PC-3 (cell line): ENCODE measurements at places on chromosomes 3 and 15. TPM values are rescaled to one million over a fixed set of nuclear protein-coding genes. Genes with fewer than 3 reads are reported as not detected.
A peak's percentile ranks its signal among the peaks of the same experiment; 100 is the strongest.

- DNase-seq = peak; percentile 60
These were observed 747.6 kb downstream of the NAALADL2 start for GRCh38 chr3:175606650-175607318.

GRCh38 chr3:4492208-4493013 is 737 bp upstream of the ITPR1 start:
- DNase-seq = peak; percentile 79

- DNase-seq = peak; percentile 54
These were observed 47.4 kb downstream of the TJP1 start for GRCh38 chr15:29774900-29775299.

GRCh38 chr15:96331945-96332636 is 1.6 kb downstream of the NR2F2 start:
- DNase-seq = peak; percentile 49

GRCh38 chr3:194396539-194396858 is 2.6 kb downstream of the GP5 start:
- DNase-seq = no peak

DNA sequence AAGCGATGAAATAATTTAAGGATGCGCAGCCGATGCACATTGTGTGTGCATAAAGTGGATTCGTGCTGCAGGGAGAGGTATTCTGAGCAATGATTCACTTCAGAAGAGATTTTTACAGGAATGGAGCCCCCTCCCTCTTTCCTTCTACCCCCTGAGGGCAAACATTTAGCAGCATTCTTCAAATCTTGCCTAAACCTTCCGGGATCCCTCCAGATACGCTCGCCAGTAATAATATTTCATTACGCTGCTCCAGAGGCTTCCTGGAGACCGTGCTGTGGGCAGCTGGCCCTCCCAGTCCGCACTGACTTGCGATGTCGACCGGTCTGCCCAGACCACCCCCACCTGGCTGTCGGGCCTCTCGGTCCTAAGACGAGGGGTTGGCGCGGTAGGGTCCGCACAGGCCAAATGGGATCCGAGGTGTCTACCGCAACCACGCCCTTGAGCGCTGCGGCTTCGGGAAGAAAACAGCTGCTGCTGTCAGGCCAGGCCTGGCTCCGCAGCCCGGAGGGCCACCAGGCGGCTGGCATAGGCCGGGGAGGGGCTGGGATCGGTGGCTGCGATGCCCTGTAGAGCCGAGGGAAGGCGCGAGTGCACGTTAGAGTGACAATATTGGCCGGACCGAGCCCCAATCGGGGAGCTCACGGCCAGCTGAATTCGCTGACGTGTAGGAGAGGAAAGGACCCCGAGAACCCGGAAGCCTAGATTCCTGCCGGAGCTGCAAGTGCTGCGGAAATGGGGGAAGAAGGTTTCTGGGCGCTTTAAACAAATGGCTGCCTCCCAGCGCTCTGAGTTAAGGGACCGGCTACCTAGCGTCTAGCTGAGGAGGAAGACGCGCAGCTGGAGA is 14.3 kb downstream of the ZIC4 start:
- DNase-seq = no peak

DNA sequence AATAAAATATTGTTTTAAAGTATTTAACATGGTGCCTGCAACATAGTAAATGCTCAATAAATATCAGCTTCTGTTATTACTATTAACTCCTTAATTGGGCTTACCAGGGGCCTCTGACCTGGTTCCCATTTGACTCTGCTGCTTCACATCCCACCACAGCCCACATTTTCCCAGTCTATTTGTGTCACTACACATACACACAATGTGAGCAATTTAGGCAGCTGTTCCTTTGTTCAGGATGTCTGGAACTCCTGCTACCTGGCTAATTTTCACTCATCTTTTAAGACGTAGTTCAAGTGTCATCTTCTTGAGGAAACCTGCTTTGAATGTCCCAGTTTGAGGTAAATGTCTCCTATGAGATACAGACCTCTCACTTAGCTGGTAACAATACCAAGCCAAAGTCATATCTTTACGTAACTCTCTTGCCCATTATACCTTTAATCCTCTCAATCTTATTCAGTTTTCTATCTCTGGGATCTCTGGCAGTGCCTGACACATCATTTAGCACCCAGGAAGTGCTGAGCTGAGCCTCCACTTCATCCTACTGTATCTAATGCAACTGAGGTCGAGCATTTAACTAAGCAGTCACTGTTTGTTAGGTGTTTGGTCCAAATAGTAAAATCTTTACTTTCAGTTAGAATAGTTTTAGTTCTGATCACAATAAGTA is 4.4 kb downstream of the TGFBR2 start:
- no peak for DNase-seq

DNA sequence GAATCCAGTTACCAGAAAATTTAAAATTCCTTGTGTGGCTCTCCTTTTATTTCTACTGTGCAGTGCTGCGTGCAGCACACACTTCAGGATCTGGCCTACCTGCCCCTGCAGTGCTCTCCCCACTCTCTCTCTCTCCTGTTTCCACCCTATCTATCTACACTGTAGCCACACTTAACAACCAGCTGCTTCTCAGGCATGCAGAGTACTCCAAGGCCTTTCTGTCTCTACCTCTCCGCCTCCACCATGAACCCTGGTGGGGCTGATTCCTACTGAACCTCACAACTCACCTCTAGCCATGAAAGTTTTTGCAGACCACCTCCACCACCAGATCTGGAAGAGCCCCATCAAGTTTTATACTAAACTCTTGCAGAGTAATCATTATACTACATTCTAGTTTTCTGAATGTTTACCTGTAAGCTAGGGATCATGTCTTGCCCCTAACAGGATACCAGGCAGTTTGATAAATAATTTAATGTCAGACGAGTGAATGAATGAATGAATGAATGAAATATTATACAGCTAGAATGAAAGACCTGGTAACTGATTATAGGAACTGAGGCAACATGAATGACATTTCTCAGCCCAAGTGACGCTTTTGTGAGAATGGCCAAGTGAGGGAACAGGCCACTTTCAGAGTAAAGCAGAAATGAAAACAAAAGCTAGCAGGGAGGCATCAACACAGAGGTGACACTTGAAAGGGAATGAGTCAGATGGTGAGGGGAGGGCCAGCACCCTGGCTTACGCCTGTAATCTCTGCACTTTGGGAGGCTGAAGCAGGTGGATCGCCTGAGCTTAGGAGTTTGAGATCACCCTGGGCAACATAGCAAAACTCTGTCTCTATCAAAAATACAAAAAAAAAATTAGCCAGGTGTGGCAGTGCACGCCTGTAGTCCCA is 363.5 kb downstream of the FOXP1 start:
- DNase-seq = no peak

- no peak for DNase-seq
These were observed 247.8 kb downstream of the VPS13C start for GRCh38 chr15:61812476-61812875.

The CFAP161 gene
- 0.52 and 0.55 TPM in 2 replicates for total RNA-seq

The MORC1 gene
- total RNA-seq = not detected in 2 replicates

The XRN1 gene
- total RNA-seq = 16.5 and 23.0 TPM in 2 replicates
